ENCODE measurements at places on chromosomes 7 and 10.

- peak; percentile 78 for DNase-seq
Observed at GRCh38 chr10:22316286-22317075, at the start of gene COMMD3. Gene COMMD3, plus strand, starts transcription at chr10:22316388. Its CDS starts 30 bp downstream, at chr10:22316418.

GRCh38 chr7:42175834-42176723 is 60.9 kb downstream of the GLI3 start:
- no peak for DNase-seq

GRCh38 chr7:140455743-140456142 is 23.6 kb downstream of the MKRN1 start:
- no peak for DNase-seq

DNA sequence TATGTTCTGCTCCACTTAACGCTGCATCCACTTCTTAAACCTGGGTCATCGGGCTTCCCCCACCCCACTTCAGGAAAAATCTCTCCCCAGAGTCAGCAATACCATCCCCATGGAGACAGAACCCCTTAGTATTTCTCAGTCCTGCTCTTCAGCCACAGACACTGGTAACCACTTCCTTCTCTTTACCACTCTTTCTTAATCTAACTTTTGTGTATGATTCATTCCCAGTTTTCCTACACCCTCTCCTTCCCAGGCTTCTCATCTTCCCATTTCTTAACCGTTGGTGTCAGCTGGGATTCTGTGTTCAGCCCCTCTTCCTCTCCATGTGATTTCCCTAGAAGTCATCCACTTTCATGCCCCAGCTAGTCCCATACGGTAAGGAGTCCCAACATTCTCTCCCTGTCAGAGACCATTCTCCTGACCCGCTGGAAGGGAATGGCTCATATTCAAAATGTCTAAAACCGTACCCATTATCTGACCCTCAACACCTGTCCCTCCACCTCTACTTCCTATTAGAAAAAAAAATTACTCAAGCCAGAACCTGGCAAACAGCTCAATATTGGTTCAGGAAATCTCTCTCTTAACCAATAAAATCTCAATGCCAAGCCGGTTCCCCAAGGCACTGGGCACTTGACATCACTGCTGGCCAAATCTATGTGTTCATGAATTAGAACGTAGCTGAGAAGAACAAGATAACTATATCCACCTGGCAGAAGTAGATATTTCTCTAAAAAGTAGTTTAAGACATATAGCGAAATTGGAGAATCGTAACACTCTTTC is 89.4 kb downstream of the DGKI start:
- DNase-seq: no peak

DNA sequence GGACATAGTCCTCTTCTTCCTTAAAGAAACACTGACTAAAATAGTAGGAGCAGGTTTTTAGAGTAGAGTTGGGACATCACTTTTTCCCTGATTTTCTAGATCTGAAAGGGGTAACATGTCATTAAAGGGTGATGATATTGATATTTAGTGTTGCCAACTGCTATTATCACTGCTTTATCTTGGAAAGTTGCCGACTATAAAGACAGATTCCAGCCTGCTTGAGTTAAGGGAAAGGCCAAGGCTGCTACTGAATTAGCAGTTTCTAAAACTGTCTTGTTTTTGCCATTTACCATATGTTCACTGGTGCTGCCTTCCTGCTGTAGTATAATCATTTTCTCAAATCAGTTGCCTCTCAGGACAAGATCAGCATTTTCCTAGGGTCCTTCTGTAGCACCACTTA is 29.7 kb downstream of the AP3M1 start:
- DNase-seq: no peak

DNA sequence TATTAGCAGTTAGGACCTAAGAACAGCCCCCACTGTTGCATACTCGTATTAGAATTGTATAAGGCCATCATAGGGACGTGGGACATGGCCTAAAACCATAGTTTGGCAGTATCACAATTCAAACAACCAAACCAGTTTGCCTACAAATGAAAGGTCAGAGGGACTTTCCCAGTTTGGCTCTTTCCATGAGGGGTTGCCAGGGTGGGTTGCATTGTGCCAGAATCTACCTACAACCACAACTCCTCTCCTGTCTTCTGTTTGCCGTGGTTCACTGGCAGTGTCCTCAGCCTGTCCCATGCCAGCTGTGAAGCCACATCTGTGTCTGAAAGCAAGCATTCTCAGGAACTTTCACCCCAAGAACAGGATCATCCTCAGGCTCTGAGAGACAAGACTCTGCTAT is 44.5 kb downstream of the PIK3AP1 start:
- DNase-seq: no peak

GRCh38 chr10:133318494-133319127 is 9.9 kb downstream of the ZNF511 start:
- DNase-seq: peak; percentile 58

- no peak for DNase-seq
Observed at GRCh38 chr10:6365384-6365783, 162.7 kb downstream of the PFKFB3 start.

GRCh38 chr10:75654171-75654771 is 222.8 kb downstream of the LRMDA start:
- no peak for DNase-seq

DNA sequence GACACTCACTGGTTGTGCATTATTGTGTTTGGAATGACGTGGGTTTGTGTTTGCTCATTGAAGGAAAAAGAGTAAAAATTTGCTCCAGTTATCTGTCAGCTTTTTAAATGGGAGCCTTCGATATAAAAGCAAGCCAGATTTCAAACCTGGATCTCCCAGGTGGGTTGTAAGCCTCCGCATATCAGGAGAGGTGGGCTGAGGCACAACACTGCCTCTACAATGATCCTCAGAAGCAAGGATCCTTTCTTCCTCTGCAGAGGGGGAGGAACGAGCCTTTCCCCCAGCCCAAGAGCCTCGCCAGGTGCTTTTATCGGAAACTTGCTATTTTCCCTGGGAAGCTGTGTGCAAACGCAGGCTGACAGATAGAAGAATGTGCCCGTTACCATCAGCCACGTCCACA is 331.0 kb upstream of the MGMT start:
- no peak for DNase-seq

GRCh38 chr7:155322530-155322929 is 24.9 kb downstream of the INSIG1 start:
- DNase-seq: no peak

DNA sequence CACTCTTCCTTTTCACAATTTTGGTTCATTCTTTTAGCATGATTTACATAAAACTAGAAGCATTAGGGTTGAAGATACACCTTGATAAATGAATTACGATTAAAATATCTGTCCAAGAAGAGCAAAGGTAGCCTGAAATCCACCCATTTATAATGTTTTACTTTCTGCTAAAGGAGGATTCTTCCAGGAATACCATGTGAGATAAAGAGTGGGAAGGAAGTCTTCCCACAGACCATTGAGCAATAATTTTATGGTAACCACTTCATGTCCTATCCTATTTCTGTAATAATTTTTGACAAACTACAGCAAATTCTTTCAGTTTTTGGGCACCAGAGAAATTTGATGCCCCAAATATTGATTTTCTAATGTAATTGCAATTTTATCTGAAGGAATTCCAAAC is 150.6 kb upstream of the STEAP4 start:
- DNase-seq: no peak

GRCh38 chr10:50421026-50421719 is 169.9 kb upstream of the ASAH2 start:
- DNase-seq: no peak

DNA sequence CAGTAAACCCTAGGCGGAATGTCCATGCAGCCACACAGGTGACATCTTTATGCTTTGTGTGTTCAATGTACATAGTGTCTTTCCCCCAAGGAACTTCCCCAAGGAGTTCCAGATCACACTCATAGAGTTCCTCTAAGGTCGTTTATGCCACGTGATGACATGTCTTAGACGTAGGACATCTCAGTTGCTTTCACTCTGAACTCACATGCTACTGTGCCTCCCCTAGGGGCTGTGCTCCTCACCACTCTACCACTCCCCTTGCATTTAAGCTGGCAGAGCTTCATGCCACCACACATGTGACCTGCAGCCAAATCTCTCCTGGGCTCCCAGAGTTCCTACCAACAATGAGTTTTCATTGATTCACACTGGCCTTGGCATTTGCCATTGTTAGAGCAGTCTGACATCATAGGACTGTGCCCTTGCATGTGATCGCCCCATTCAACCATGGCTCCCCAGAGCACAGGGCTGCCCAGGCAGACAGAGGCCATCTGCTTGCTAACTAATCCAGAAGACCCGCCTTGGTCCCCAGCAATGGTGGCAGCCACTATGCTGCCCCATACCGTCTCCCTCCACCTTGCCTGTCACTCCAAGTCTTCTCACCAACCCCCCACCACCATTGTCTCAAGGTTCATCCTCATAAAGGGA is 95.3 kb upstream of the MACROH2A2 start:
- no peak for DNase-seq

DNA sequence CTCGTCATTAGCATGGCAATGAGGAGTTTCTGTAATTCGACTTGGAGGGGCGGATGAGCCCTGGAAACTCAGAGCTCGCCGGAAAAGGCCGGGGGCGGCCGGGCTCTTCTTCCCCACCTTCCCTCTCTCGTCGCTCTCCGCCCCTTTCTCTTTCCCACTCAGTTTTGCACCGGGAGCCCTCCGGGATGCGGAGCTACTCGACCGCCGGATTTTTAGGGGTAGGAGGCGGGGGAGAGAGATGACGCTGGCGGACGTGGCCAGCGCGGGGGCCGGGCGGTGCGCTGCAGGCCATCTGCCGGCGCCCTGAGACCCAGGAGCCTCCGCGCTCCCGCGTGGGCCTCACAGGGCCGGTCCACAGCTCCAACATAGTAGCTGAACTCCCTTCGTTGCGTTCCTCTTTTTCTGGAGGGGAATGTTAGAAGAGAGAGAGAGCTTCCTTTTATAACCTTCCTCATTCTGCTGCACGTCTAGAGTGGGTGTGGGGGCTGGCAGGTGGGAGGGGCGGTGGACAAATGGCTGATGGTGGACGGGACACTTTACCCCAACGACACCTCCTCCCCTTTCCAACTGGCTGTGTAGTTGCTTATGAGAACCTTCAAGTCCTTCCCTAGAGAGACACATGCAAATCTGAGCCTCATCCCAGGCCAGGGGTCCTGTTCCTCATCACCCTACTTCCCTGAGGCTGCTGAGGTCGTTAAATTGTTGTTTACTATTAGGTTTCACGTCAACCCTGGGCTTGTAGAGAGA is 1.1 kb upstream of the HOXA1 start:
- DNase-seq: peak; percentile 58

- no peak for DNase-seq
Observed at GRCh38 chr7:75951506-75951905, 36.6 kb downstream of the POR start.

- DNase-seq: peak; percentile 17
Observed at GRCh38 chr10:84308481-84309304, 19.7 kb upstream of the CCSER2 start.

- DNase-seq: no peak
Observed at GRCh38 chr7:41315764-41316163, 387.1 kb downstream of the INHBA start.

DNA sequence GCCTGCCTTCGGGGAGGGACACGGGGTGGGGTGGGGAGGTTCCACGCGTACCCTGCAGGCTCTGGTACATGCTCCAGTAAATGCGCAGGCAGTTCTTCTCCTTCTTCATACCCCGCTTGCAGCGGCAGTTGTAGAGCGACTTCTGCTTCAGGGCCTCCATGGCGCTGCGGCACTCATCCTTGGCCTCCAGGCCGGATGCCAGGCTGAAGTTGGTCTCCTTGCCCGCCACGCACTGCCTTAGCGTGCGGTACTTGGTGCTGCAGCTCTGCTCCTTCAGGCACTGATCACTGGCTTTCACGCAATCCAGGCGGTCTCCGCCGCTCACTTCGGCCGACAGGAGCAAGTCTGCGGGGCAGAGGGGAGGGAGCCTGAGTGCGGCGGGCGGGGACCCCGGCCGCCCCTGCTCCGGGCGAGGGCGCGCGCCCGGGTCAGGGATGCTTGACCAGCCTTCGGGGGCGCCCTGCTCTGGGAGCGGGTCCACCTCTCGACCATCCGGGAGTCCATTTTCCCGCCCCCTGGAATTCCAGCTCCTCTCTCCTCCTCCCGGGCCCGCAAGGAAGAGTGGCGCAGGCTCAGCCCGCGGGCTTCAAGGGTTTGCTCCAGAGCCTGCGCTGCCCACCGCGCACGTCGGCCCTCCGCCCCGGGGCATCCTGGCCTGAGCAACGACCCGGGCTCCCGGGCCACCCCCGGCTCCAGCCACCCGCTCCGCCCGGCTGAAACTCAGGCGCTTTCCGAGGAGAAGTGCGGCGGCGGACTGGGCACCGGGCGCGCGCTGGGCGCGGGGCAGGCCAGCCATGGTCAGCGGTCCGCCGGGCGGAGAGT is 2.0 kb downstream of the GFRA1 start:
- DNase-seq: no peak

GRCh38 chr10:79289801-79290200 is 57.5 kb upstream of the PPIF start:
- DNase-seq: no peak

- DNase-seq: no peak
Observed at GRCh38 chr10:42428534-42428933, 209.8 kb downstream of the ZNF33B start.

- no peak for DNase-seq
Observed at GRCh38 chr10:63260860-63261251, 127.7 kb downstream of the NRBF2 start.

- DNase-seq: peak; percentile 22
Observed at GRCh38 chr7:54556121-54556520, 13.9 kb downstream of the VSTM2A start.

DNA sequence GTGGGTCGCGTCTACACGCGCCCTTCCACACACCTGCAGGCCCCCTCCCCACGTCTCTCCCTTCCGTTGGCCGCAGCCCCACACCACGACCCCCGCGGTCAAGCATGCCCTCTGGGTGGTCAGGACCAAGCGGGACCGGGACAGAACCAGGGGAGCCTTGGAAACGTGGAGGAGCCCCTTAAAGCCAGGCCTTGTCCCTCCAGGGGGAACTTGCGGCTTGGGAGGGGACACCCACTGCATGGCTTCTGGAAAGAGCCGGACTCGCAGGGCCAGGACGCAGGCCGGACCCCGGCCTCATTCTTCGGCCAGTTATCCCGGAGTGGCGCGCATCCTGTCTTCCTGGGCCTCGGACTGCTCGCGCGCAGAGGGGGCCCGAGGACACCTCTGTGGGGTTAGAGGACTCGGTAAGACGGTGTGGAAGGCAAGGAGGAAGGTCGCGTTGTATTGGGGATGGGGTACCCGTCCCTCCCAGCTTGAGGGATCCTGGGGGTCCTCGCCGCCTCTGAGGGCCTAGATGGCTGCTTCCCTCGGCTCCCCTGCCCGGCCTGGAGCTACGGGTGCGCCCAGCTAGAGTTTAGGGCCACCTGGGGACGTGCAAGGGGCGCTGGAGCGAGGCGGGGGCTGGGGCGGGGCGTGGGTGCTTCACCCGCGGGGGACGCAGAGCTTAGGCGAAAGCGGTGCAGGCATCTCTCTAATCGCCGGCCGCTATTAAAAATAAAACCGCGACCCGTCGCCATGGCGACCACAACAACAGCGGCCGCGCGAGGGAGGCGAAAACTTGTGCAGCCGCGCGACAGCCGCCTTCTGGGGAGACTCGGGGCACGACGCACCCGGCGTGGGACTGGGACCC is 1.8 kb upstream of the PDGFA start:
- no peak for DNase-seq

- no peak for DNase-seq
Observed at GRCh38 chr10:29795850-29796249, 161.1 kb upstream of the SVIL start.

- DNase-seq: no peak
Observed at GRCh38 chr10:79608505-79609375, 2.0 kb upstream of the SFTPA1 start.

- no peak for DNase-seq
Observed at GRCh38 chr7:940599-941408, 13.7 kb downstream of the ADAP1 start.
